Endothelial cell of coronary artery (primary cell): ENCODE measurements at places on chromosomes 3 and 15. TPM values are rescaled to one million over a fixed set of nuclear protein-coding genes. Genes with fewer than 3 reads are reported as not detected.

RARRES1 gene
- total RNA-seq: 0.81 and 4.2 TPM in 2 replicates

KCNMB2 gene
- total RNA-seq: not detected in 2 replicates

CDHR4 gene
- not detected in 2 replicates for total RNA-seq

ZNF774 gene
- total RNA-seq: 0.72 and 1.0 TPM in 2 replicates

LAMB2 gene
- 330 and 659 TPM in 2 replicates for total RNA-seq

ONECUT1 gene
- not detected in 2 replicates for total RNA-seq

OR5K2 gene
- not detected in 2 replicates for total RNA-seq

CAND2 gene
- 1.1 and 3.9 TPM in 2 replicates for total RNA-seq

GFM1 gene
- total RNA-seq: 55.2 and 68.1 TPM in 2 replicates

GBE1 gene
- total RNA-seq: 97.6 and 186 TPM in 2 replicates

STX19 gene
- total RNA-seq: 0.09 TPM in 1 of 2 replicates, not detected in the other

SPATA12 gene
- total RNA-seq: 0.09 and 0.18 TPM in 2 replicates

PGBD4 gene
- 0.90 and 2.0 TPM in 2 replicates for total RNA-seq

ERC2 gene
- total RNA-seq: 0.28 and 1.1 TPM in 2 replicates

GNAT1 gene
- total RNA-seq: 0.54 TPM in 1 of 2 replicates, not detected in the other

STRIT1 gene
- not detected in 2 replicates for total RNA-seq

SHC4 gene
- 0.09 and 0.54 TPM in 2 replicates for total RNA-seq

CYP1A2 gene
- not detected in 2 replicates for total RNA-seq

DNASE1L3 gene
- total RNA-seq: 0.09 and 0.18 TPM in 2 replicates

TPRG1 gene
- 0.19 and 0.27 TPM in 2 replicates for total RNA-seq

TEX9 gene
- total RNA-seq: 1.0 and 1.6 TPM in 2 replicates

PODXL2 gene
- 3.8 and 5.9 TPM in 2 replicates for total RNA-seq

FBN1 gene
- 116 and 315 TPM in 2 replicates for total RNA-seq

NEO1 gene
- 0.09 and 2.4 TPM in 2 replicates for total RNA-seq

DLEC1 gene
- total RNA-seq: under 0.01 TPM in 1 of 2 replicates, not detected in the other

VGLL3 gene
- total RNA-seq: 3.0 and 28.0 TPM in 2 replicates

PFN2 gene
- 129 and 158 TPM in 2 replicates for total RNA-seq

PCOLCE2 gene
- 0.27 and 13.6 TPM in 2 replicates for total RNA-seq

P2RY13 gene
- not detected in 2 replicates for total RNA-seq

GABRB3 gene
- under 0.01 TPM in 1 of 2 replicates, not detected in the other for total RNA-seq

SERINC4 gene
- not detected in 2 replicates for total RNA-seq

MB21D2 gene
- total RNA-seq: 11.7 and 13.8 TPM in 2 replicates

DCLK3 gene
- not detected in 2 replicates for total RNA-seq

CD80 gene
- total RNA-seq: not detected in 2 replicates

LSMEM2 gene
- total RNA-seq: not detected in 2 replicates

FAM107A gene
- total RNA-seq: 4.5 and 5.4 TPM in 2 replicates

PPP2R3A gene
- 5.8 and 6.7 TPM in 2 replicates for total RNA-seq

GASK1A gene
- total RNA-seq: 0.38 TPM in 1 of 2 replicates, not detected in the other

C3orf62 gene
- total RNA-seq: 0.81 and 2.0 TPM in 2 replicates

ACTC1 gene
- not detected in 2 replicates for total RNA-seq

IL17RE gene
- total RNA-seq: 0.18 and 0.19 TPM in 2 replicates

MBD4 gene
- total RNA-seq: 19.8 TPM in 2 replicates

FRMD4B gene
- 60.9 and 107 TPM in 2 replicates for total RNA-seq

IGSF11 gene
- not detected in 2 replicates for total RNA-seq

PAQR9 gene
- under 0.01 TPM in 1 of 2 replicates, not detected in the other for total RNA-seq

CKMT1B gene
- not detected in 2 replicates for total RNA-seq

SCAMP5 gene
- 1.9 and 3.3 TPM in 2 replicates for total RNA-seq

CCDC9B gene
- total RNA-seq: 26.2 and 75.5 TPM in 2 replicates

ACKR4 gene
- total RNA-seq: 0.18 and 0.47 TPM in 2 replicates

UBP1 gene
- total RNA-seq: 48.1 and 57.1 TPM in 2 replicates
